Tibial nerve (tissue), 4 donors: ENCODE measurements at places on chromosomes 1 and 21. TPM values are rescaled to one million over a fixed set of nuclear protein-coding genes. Genes with fewer than 3 reads are reported as not detected.

DNA sequence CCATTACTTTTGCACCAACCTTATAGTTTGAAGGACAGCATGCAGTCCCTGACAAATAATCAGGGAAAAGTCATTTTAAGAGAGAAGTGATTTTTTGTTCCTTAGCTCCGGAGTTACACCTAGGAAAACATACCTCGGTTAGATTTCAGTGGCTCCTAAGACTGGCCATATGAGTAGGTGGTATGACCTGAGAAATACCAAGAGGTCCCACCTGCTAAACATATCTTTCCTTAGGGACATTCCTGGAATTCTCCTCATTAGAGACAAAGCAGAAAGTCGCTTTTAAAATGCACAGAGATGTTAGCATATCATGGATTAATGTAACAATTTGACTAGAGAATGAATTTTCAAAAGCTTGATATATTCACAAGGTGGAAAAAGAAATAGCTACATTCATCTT is 84.2 kb upstream of the RNPC3 start:
- H3K4me1 ChIP-seq: no peaks in the 10 kb centered on the region
- H3K36me3 ChIP-seq: no peaks in the 10 kb centered on the region
- no peak overlapping the region for H3K4me3 ChIP-seq
- DNase-seq: no peak
- no peak overlapping the region for H3K27ac ChIP-seq

GRCh38 chr1:239443361-239443760 is 57.0 kb downstream of the CHRM3 start:
- no peak overlapping the region for H3K4me3 ChIP-seq
- H3K27ac ChIP-seq: no peak overlapping the region
- no peaks in the 10 kb centered on the region for H3K36me3 ChIP-seq
- H3K4me1 ChIP-seq: no peaks in the 10 kb centered on the region

GRCh38 chr1:151858886-151859665 is 5.6 kb upstream of the THEM5 start:
- no peaks in the 10 kb centered on the region for H3K27me3 ChIP-seq
- no peaks in the 10 kb centered on the region for H3K4me1 ChIP-seq
- H3K4me3 ChIP-seq: no peak overlapping the region

DNA sequence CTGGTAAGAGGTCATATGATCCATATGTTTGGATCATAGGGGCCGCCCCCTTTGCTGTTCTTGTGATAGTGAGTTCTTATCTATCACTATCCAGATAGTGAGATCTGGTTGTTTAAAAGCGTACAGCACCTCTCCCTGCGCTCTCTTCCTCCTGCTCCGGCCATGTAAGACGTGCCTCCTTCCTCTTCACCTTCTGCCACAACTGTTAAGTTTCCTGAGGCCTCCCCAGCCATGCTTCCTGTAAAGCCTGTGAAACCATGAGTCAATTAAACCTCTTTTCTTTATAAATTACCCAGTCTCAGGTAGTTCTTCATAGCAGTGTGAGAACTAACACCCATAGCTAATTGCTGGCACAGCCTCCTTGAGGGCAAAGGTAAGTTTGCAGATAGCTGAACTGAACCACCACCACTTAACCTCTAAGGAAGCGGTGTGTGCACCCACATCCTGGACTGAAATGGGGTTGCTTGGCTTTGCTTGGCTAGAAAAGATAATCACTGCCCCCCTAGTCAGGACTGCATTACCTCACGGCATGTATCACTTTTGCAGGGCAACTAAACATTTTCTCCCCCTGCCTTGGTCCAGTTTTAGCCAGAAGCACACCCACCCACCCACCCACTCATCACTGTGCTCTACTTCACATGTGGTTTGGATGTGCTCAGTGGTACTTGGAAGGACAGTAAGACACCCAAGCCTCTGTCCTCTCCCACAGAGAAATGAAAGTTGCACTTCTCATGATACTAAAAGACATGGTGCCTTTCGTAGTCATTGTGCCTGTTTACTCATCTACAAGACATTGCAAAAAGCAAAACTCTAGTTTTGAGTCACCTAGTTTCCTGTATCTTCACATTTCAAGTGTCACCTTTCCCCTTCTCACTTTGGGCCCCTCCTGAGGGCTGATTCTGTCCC is 23.1 kb upstream of the PTAFR start:
- H3K27me3 ChIP-seq: no peaks in the 10 kb centered on the region
- no peak overlapping the region for H3K27ac ChIP-seq
- no peak for DNase-seq
- no peaks in the 10 kb centered on the region for H3K4me1 ChIP-seq
- H3K4me3 ChIP-seq: no peak overlapping the region

Gene DNALI1
- 9.2 TPM for total RNA-seq

GRCh38 chr1:113303267-113303666 is 87.0 kb upstream of the MAGI3 start:
- no peak for DNase-seq
- H3K27ac ChIP-seq: no peak overlapping the region
- H3K4me1 ChIP-seq: no peaks in the 10 kb centered on the region
- H3K36me3 ChIP-seq: no peaks in the 10 kb centered on the region
- H3K27me3 ChIP-seq: no peaks in the 10 kb centered on the region
- H3K4me3 ChIP-seq: no peak overlapping the region

Gene RPE65
- not detected for total RNA-seq

DNA sequence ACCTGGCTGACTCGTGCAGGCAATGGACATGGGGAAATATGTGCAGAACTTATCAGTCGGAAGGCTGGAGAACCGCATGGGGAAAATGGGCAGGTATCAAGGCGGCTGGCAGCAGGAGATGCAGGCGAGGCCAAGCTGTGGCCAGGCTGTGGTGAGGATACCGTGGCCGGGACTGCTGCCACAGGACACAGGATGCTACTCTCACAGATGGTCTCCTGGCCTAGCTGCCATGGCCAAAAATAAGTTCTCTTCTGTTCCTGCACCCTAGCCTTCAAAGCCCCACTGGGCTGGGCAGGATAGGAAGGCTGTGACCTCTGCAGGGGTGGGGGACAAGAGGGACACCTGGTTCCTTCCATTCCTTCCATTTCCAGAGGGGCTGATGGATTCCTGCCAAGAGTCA is 26.4 kb downstream of the TEX35 start:
- H3K27ac ChIP-seq: no peak overlapping the region
- no peaks in the 10 kb centered on the region for H3K27me3 ChIP-seq
- no peak overlapping the region for H3K4me3 ChIP-seq
- H3K4me1 ChIP-seq: no peaks in the 10 kb centered on the region
- H3K36me3 ChIP-seq: no peaks in the 10 kb centered on the region
- no peak for DNase-seq

Gene ITLN2
- total RNA-seq: not detected

Gene CPLANE2
- 7.4 TPM for total RNA-seq

Gene NPHS2
- not detected for total RNA-seq

GRCh38 chr21:43959231-43960116 is 52.6 kb upstream of the TRAPPC10 start:
- no peak overlapping the region for H3K27ac ChIP-seq
- peaks cover 38% of the 10 kb centered on the region for H3K36me3 ChIP-seq
- no peak for DNase-seq
- no peaks in the 10 kb centered on the region for H3K4me1 ChIP-seq
- no peaks in the 10 kb centered on the region for H3K27me3 ChIP-seq

Gene OR2G6
- not detected for total RNA-seq

Gene VTCN1
- not detected for total RNA-seq

- H3K4me3 ChIP-seq: no peak overlapping the region
- peaks cover 2% of the 10 kb centered on the region for H3K4me1 ChIP-seq
- H3K36me3 ChIP-seq: no peaks in the 10 kb centered on the region
- H3K27me3 ChIP-seq: no peaks in the 10 kb centered on the region
- no peak for DNase-seq
Observed at GRCh38 chr1:2248854-2249558, 20.9 kb downstream of the SKI start.

- DNase-seq: no peak
- H3K27ac ChIP-seq: no peak overlapping the region
- H3K27me3 ChIP-seq: no peaks in the 10 kb centered on the region
- no peaks in the 10 kb centered on the region for H3K4me1 ChIP-seq
Observed at GRCh38 chr1:89085781-89086180, 20.8 kb upstream of the GBP1 start.

Gene MT1HL1
- not detected for total RNA-seq

DNA sequence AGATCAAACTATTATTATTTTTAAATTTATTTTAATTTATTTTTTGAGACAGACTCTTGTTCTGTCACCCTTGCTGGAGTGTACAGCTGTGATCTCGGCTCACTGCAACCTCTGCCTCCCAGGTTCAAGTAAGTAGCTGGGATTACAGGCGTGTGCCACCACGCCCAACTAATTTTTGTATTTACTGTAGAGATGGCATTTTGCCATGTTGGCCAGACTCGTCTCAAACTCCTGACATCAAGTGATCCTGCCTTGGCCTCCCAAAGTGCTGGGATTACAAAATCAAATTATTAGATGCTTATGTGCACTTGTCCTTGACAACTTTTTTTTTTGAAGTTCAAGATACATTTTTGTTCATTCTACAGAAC is 15.4 kb downstream of the LIN9 start:
- no peaks in the 10 kb centered on the region for H3K36me3 ChIP-seq
- H3K4me1 ChIP-seq: no peaks in the 10 kb centered on the region

GRCh38 chr1:107767156-107767582 is 197.8 kb downstream of the VAV3 start:
- H3K27me3 ChIP-seq: no peaks in the 10 kb centered on the region
- H3K4me3 ChIP-seq: no peak overlapping the region
- DNase-seq: no peak
- no peaks in the 10 kb centered on the region for H3K4me1 ChIP-seq
- H3K27ac ChIP-seq: no peak overlapping the region

GRCh38 chr1:104467590-104467989 is 717.9 kb downstream of the AMY1C start:
- no peaks in the 10 kb centered on the region for H3K4me1 ChIP-seq
- no peak overlapping the region for H3K27ac ChIP-seq
- no peak for DNase-seq
- no peaks in the 10 kb centered on the region for H3K36me3 ChIP-seq

DNA sequence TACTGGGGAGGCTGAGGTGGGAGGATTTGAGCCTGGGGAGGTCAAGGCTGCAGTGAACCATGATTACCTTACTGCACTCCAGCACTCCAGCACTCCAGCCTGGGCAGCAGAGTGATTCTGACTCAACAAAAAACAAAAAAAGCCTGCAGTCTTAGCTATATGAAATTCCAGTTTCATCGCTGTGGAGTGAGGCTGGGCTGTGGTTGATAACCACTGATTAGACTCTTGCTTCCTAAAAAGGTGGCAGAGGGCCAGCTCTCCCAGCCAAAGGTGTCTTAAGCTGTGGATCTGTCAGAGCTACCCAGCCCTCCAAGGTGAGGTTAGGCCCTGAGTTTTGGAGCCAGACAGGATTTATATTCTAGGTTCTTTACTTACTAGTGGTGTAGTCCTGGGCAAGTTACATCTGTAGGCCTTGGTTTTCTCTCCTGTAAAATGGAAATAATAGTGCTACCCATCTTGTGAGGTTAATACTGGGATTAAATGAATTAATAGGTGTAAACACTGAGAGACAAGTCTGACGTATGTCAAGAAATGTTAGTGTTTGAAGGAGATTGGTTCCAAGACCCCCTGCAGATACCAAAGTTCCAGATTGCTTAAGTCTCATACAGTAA is 35.9 kb downstream of the TMCC2 start:
- no peak overlapping the region for H3K27ac ChIP-seq
- H3K4me3 ChIP-seq: no peak overlapping the region
- peaks cover under 1% of the 10 kb centered on the region for H3K36me3 ChIP-seq
- H3K4me1 ChIP-seq: no peaks in the 10 kb centered on the region

DNA sequence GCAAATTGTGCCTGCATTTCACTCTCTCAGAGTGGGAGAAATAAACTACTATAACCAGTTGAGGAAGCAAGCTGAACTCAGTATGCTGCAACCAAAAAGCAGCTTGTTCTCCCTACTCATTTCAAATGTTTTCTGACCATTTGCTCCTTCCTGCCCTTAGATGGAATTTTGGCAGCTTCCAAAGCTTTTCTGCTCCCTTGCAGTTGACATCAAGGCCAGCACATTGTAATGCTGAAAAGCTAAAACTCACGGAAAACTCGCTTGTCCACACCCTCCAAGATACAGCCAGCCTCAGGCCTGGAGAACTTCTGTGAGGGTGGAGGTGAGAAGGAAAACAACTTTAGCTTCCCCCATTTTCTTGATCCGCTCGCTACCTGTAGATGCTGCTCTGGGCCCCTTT is 5.0 kb upstream of the CHML start:
- no peak overlapping the region for H3K4me3 ChIP-seq
- H3K4me1 ChIP-seq: no peaks in the 10 kb centered on the region
- DNase-seq: no peak
- H3K36me3 ChIP-seq: no peaks in the 10 kb centered on the region
- H3K27me3 ChIP-seq: no peaks in the 10 kb centered on the region

GRCh38 chr21:19490481-19490880 is 1086.9 kb upstream of the TMPRSS15 start:
- H3K27me3 ChIP-seq: no peaks in the 10 kb centered on the region
- H3K4me3 ChIP-seq: no peak overlapping the region

GRCh38 chr21:37787456-37787855 is 128.8 kb downstream of the KCNJ6 start:
- no peaks in the 10 kb centered on the region for H3K36me3 ChIP-seq
- no peak overlapping the region for H3K27ac ChIP-seq

GRCh38 chr1:218027152-218027551 is 257.9 kb upstream of the RRP15 start:
- no peaks in the 10 kb centered on the region for H3K36me3 ChIP-seq
- H3K4me3 ChIP-seq: no peak overlapping the region
- DNase-seq: no peak
- H3K4me1 ChIP-seq: no peaks in the 10 kb centered on the region
- no peak overlapping the region for H3K27ac ChIP-seq

DNA sequence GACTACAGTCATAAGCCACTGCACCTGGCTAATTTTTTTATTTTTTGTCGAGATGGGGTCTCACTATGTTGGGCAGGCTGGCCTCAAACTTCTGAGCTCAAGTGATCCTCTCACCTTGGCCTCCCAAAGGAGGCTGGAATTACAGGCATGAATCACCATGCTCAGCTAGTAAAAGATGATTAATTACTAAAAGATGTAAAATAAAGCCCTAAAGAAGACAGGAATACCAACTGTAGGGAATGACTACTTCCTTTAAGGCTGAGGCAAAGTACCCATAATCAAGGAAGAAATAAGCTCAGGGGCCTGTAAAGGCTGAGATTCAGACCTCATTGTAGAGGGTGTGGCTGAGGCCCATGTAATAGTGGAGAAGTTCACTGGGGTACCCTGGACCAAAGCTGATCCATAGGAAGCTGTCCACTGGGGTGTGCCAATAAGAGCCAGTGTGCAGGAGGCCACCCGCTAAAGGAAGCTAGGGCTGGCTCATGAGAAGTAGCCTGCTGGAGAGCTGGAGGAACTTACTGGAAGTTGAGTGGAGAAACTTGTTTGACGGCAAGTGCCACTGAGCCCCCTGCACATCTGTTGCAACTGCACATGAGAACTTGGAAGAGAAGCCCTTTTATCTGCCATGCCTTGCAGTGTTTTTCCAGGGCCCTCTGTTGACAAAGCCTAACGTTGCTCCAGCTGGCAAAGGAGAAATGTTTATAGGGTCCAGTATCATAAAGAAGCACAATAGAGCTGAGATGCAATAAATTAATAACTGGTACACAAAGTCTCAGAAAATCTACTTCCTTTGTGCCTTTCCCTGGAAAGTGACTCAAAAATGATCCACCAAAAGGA is 17.8 kb upstream of the SERTAD4 start:
- no peak overlapping the region for H3K27ac ChIP-seq
- DNase-seq: no peak
- no peak overlapping the region for H3K4me3 ChIP-seq
- H3K36me3 ChIP-seq: no peaks in the 10 kb centered on the region
- no peaks in the 10 kb centered on the region for H3K27me3 ChIP-seq
- no peaks in the 10 kb centered on the region for H3K4me1 ChIP-seq

- no peaks in the 10 kb centered on the region for H3K4me1 ChIP-seq
- no peaks in the 10 kb centered on the region for H3K27me3 ChIP-seq
- H3K36me3 ChIP-seq: no peaks in the 10 kb centered on the region
- no peak for DNase-seq
- no peak overlapping the region for H3K27ac ChIP-seq
Observed at GRCh38 chr1:77476475-77476874, 194.7 kb downstream of the AK5 start.

Gene LUZP1
- total RNA-seq: 17.7 TPM
